Thoracic aorta (tissue), 2 donors: ENCODE measurements at places on chromosomes 3 and 15.

DNA sequence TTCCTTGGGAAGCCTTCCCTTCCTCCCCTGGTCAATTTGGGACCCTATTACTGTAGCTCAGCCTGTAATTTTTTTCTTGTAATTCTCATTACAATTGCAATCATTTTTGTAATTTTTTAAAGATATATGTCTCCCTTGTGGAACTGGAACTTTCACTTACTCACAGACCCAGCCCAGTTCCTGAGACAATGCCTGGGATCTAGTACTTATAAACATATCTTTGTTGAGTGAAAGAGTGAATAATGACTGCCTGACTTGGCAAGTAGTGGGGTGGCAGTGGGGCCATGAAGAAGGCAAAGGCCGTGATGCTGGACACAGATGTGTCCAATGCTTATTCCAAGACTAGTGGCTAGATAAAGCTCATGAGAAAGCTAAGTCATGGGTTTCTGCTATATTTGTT lies 294.5 kb upstream of the LRRN1 start:
- no peak for DNase-seq

GRCh38 chr3:100060685-100061484 lies 53.4 kb downstream of the FILIP1L start:
- DNase-seq, result no peak

DNA sequence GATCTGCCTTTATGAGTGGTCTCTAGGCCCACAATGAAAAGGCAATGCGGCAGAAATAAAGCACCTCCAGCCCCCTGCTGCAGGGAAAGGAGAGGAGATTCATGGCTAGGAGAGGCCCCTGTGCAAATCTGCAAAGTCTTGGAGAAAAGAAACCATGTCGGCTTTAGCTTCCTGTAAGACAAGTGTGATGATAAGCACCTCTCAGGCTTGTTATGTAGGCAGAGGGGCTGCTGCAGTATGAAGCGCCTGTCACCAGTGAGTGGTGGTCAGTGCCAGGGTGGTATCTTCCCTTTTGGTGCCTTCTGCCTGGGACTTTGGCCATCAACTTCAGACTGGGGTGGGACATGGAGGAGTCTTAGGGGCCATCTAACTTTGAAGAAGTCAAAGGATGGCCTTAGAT lies 59.2 kb upstream of the ARHGEF3 start:
- no peak for DNase-seq

DNA sequence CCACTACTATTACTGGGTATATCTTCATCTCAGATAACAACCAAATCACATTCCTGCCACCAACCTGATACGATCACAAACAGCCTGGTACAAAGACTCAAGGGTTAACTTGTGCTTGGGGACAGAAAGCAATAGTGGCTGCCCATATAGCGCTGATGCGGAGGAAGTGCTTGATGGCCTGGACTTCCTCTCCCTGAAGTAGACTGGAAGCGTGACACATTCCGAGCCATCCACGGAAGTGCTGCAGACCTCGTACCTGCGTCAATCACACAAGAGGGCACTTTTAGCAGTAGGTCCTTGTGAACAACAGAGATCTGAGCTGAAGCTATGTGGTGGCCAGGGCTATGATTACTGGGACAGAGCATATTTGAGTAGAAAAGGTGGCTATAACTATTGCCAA lies 17.3 kb upstream of the C3orf62 start:
- no peak for DNase-seq

DNA sequence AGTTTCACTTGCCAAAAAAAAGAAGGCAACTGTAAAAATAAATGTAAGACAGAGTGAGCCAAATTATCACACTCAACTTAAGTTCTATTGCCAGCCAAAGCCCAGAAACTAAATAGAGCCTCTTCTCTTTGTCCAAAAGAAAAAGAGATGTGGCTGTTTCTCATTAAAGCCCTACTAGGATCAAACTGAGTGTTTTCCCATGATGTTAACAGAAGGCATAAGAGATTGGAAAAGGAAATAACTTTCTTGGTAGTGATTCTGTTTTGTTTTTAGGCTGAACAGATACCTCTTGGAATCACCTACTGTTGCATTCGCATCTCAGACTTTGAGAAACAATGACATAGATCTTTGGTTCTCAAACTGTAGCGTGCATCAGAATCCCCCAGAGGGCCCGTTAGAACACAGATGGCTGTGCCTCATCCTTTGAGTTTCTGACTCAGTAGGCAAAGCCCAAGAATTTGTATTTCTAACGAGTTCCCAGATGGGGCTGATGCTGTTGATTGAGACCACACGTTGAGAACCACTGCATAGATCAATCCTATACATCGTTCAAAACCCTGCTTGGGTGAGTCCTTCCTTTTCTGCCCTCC lies 42.5 kb upstream of the SRGAP3 start:
- no peak for DNase-seq

DNA sequence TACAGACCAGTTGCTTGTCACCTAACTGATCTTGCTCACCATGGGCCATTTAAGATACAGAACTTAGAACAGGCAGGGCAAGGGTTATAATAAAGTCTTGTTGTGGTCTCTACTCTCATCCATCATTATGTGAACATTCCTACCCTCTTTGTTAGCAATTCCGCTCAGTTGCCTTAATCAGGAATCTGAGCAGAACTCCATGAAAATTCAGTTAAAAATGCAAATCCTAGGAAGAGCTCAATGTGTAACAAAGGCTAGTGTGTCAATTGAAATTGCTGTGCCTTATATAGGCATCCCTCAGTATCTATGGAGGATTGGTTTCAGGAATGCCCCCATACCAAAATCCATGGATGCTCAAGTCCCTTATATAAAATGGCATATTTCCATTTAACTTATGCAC lies 44.5 kb downstream of the CP start:
- DNase-seq, result no peak

DNA sequence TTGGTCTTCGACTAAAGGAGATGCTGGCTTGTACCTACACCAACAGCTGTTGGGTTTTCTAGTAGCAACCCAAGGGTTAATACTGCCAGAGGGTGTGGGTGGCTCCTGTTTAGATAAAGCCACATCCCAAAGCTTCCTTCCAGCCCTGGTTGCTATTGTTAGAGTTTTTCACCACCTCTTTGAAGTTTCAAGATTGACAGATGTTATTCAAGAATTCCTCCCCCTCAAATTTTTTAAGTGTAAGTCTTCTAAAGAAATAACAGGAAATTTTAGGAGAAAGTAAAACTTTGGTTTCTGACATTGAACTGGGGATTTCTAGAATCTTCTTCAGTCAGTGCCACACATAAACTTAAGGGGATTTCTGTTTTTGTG lies 60.9 kb downstream of the TGFBR2 start:
- no peak for DNase-seq

DNA sequence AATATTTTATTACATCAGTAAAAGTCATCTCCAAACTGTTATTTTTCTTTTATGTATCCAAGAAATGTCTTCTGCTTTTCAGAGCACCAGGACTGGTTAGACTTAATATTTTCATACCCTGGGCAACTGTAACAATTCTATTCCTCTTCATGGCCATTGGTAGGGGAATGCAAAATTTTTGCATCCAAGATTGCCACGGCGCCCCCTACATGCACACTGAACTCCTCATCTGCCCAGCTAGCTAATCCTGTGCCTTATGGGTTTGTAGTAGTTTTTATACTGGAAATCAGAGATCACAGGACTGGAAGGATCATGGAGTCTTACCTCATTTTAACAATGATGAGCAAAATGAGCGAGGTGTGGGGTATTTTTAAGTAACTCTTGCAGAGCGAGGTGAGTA lies 74.2 kb downstream of the CRTC3 start:
- no peak for DNase-seq

- no peak for DNase-seq
Observed at GRCh38 chr3:88434001-88434400, 284.2 kb downstream of the C3orf38 start.

- DNase-seq, result no peak
Observed at GRCh38 chr15:99321468-99321867, 70.2 kb downstream of the LRRC28 start.

- no peak for DNase-seq
Observed at GRCh38 chr3:197942956-197943556, 6.9 kb upstream of the RPL35A start.

- DNase-seq, result no peak
Observed at GRCh38 chr15:38555686-38556334, 8.8 kb downstream of the RASGRP1 start.

DNA sequence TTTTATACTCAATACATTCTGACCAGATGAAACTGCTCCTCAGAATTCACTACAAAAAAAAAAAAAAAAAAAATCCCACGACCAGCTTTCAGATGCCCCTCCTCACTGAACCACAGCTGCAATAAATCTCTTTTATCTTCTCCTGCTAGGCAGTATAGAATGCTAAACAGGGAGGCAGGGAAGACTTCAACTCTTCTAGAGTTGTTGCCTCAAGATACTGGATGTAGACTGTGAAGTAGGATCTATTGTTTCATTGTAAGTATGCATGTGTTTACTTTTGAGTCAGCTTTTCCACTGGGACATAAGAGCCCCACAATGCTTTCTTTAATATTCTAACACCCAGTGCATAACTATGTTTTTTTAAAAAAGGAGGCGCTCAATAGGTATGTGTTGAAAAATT lies 401.4 kb downstream of the TBL1XR1 start:
- no peak for DNase-seq

DNA sequence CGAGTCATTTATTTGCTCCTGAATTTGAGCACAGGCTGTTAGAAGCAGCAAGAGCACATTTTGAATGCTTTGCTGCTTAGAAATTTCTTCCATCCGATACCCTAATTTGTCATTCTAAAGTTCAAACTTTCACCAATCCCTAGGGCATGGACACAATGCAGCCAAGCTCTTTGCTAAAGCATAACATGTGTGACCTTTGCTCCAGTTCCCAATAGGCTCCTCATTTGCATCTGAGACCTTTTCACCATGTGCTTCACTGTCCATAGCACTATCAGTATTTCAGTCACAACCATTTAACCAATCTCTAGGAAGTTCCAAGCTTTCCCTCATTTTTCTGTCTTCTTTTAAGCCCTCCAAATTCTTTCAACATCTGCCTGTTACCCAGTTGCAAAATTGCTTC lies 1333.1 kb downstream of the SI start:
- DNase-seq, result no peak

DNA sequence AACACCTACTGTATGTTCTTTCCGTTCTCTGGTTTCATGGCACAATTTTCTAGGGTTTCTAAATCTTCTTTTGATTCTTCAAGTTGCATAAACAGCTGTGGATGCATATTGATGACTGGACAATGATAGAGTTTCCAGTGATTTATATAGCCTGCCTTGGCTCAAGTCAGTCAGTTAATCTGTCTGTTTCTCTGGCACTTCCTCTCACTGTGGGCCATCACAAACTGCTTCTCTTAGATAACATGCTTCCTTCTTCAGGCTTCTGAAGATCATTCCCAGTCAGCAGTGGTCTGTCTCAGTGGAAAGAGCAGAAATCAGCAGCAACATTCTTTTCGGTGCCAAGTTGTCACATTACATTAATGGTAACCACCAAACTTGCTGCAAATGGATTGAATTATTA lies 207.2 kb downstream of the RYR3 start:
- DNase-seq, result no peak

- no peak for DNase-seq
Observed at GRCh38 chr3:38173834-38174418, 8.6 kb downstream of the OXSR1 start.

GRCh38 chr3:101735833-101736232 lies 11.4 kb downstream of the CEP97 start:
- no peak for DNase-seq

DNA sequence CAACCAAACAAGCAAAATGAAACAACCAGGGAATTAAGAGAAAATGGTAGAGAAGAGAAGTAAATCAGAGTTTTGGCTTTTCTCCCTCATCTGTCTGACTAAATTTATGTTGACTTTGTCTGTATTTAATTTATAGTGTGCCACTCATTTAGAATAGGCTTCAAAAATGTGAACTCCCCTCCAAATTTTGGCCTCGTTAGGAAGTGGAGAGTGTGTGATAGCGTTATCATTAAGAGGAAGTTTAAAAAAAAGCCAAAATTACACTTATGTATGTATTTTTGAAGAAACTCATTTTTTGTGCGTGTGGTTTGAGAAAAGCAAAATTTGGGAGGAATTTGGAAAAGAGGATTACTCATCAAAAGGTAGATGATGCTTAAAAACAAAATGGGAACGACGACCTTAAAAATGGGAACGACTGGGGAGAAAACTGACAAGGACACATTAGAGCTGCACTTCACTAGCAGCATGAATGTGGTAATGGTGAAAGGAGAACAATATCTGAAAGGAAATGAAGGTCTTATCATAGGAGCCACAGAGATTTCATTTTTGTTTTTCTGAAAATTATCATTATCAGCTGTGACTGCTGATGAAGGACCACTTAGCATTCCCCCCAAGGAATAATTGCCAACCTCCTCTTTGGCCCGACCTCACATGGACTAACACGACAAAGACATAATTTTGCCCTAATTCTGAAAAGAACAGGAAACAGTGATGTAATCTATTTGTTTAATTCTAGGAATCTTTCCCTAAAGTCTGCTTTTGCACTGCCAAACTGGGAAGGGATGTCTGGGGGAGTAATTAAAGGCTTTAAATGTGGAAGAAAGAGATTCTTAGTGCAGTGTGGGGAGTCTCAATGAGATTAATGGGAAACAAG lies 163.2 kb upstream of the P2RY1 start:
- no peak for DNase-seq

GRCh38 chr3:37852097-37852496 lies 9.6 kb upstream of the CTDSPL start:
- DNase-seq, result no peak

GRCh38 chr3:159038405-159038804 lies 236.6 kb downstream of the MFSD1 start:
- no peak for DNase-seq

DNA sequence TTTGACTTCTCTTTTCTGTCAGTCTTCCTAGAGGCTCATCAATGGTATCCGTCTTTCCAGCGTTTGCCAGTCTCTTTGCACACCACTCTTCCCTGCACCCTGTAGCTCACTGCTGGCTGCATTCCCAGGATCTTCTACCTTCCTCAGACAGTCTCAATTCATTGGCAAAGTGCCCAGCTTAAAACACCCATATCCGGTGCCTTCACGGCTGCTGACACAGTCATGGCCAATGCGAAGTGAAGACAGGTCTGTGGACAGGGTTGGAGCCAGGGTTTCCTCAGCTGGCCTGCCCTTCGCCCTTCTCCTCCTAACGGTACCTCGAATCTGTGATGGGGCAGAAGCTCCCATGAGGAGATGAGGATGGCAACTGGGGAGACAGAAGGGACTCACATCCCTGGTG lies 36.1 kb downstream of the PTH1R start:
- no peak for DNase-seq

GRCh38 chr3:43055806-43056770 lies 49.8 kb downstream of the POMGNT2 start:
- no peak for DNase-seq

- no peak for DNase-seq
Observed at GRCh38 chr3:112228786-112229185, 65.2 kb downstream of the SLC9C1 start.

DNA sequence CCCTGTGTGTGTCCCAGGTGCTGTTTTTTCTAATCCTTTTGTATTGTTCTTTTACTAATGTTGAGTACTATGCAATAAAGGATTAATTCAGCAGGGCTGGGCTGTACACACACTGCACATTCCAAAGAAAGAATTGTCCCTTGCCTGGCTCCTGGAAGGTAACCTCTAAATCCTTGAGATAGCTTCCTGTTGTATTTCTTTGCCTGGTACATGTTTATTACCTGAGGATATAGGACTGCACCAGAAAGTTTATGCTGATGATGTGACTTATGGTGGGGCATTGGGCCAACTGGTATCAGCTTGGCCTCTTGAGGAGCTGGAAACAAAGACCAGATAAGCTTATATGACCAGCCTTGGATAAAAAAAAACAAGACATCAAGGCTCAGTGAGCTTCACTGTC lies 26.6 kb upstream of the FAN1 start:
- DNase-seq, result no peak
